ENCODE measurements at places on chromosomes 3 and 15.

- DNase-seq = no peak
Observed at GRCh38 chr15:96360581-96361308, 30.2 kb downstream of the NR2F2 start.

- DNase-seq = no peak
Observed at GRCh38 chr15:38975282-38975990, 410.8 kb upstream of the RASGRP1 start.

GRCh38 chr3:79870313-79870620, 102.5 kb upstream of the ROBO1 start:
- no peak for DNase-seq

- DNase-seq = no peak
Observed at GRCh38 chr3:68441054-68441453, 491.3 kb downstream of the TAFA4 start.

DNA sequence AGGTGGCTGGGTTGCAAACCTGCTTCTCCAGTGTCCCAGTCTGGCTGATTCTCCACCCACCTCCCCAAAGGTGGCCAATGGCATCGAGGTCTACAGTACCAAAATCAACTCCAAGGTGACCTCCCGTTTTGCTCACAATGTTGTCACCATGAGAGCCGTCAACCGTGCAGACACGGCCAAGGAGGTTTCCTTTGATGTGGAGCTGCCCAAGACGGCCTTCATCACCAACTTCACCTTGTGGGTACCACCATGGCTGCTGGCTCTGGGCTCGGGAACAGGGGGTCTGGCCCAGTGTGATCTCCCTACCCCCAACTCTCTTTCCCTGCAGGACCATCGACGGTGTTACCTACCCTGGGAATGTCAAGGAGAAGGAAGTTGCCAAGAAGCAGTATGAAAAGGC, 1.8 kb downstream of the ITIH3 start:
- no peak for DNase-seq

Data from stimulated activated CD4-positive, alpha-beta T cell treated with anti-CD3 and anti-CD28 coated beads, Interleukin-1b, Interleukin-23, amount 100 ng/mL, for 1 hour (primary cell).